GM13976 (cell line): ENCODE measurements at places on chromosomes 3 and 15.

DNA sequence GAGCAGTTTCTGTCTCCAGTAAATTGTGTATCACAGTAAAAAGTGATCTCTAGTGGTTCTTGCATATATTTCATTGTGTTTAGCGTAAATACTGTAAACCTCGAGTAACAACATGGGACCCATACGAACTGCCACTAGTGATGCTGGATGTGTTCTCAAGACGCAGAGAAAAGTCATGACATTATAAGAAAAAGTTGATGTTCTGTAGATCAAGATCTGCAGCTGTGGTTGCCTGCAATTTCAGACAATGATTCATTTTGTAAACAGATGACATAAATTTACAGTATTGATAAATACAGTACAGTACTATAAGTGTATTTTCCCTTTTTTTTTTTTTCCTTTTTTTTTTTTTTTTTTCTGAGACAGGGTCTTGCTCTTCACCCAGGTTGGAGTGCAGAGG, 100.1 kb downstream of the DPH6 start:
- no peak for DNase-seq

- DNase-seq, result no peak
These were observed 808.2 kb downstream of the SQOR start for GRCh38 chr15:46442901-46443590.

DNA sequence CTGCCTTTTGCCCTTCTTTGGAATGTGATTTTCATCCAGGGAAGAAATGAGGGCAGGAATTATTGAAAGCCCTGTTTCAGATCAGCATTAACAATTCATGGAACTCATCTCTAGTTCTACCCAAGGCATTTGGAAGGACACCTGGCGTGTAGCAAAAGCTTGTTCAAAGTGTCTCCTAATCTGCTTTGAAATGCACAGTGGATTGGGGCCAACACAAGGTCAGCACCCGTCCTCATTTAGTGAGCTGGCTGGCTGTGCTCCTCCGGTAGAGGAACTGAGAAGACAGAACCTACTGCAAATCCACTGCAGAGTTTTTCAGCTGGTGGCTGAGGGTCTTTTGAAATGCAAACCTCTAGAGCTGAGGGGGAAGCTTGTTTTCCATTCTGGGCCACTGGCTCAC, 141.6 kb upstream of the STT3B start:
- DNase-seq, result no peak

DNA sequence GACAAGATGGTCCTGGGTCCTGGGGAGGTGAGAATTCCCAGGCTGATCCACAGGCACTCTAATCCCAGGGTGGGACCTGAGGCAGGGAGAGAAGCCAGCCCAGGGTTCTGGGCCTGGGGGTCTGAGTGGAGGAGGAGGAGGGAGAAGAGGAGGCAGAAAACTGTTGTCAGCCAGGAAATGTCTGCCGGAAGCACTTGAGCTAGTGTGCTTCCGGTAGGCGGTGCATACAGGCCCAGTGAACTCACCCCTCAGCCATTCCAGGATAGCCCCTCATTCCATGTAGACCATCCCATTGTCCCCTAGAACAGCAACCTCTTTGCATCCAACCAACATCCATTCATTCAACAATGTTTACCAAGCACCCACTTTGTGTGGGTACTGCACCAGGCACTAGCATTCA, 47.9 kb upstream of the LCTL start:
- no peak for DNase-seq

DNA sequence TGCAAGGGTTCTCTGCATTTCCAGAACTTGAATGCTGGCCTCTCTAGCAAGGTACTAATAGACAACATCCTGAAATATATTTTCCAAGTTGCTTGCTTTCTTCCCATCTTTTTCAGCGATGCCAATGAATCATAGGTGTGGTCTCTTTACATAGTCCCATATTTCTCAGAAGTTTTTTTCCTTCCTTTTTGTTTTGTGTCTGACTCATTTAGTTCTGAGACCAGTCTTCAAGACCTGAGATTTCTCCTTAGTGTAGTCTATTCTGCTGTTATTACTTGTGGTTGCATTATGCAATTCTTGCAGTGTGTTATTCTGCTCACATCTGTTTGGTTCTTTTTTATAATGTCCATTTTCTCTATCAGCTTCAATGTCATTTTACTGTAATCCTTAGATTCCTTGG, 1265.0 kb upstream of the ALCAM start:
- DNase-seq, result no peak

DNA sequence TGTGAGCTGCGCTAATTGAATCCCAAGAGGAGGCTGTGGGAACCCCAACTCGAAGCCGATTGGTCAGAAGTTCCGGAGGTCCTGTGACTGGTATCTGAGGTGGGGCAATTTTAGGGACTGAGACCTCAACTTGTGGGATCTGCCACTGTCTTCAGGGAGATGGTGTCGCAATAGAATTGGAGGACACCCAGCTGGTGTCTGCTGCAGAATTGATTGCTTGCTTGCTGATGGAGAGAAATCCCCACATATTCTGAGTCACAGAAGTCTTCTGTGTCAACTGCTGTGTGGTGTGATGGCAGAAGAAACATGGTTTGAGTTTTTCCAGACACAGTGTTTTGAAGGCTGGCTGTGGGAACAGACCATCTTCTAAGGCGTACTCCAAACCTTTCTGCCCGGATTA, 99.7 kb upstream of the PLXNA1 start:
- DNase-seq, result no peak
